ENCODE measurements at places on chromosomes 12 and 14.

GRCh38 chr12:89299931-89300330 lies 52.4 kb downstream of the DUSP6 start:
- no peak for DNase-seq

GRCh38 chr12:92394895-92395294 lies 249.2 kb upstream of the BTG1 start:
- no peak for DNase-seq

GRCh38 chr14:20278414-20278813 lies 27.3 kb downstream of the TTC5 start:
- peak; percentile 50 for DNase-seq

DNA sequence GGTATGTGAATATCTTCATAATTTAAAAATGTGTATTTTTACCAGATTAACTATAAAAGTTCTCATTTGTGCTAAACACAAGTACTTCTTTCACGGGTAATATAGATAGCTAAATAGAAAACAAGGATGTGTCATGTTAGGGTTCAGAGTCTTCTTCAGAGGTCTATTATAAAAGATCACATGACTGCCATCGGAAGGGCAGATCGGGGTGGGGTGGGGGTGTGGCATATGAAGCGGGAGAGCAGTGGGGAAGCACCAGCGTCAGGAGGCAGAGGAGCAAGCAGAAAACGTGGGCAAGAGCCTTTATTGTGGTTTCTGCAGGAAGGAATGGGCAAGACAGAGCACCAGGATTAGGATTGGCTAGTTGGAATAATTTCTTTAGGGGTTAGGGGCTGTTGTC lies 63.7 kb upstream of the DNM1L start:
- no peak for DNase-seq

DNA sequence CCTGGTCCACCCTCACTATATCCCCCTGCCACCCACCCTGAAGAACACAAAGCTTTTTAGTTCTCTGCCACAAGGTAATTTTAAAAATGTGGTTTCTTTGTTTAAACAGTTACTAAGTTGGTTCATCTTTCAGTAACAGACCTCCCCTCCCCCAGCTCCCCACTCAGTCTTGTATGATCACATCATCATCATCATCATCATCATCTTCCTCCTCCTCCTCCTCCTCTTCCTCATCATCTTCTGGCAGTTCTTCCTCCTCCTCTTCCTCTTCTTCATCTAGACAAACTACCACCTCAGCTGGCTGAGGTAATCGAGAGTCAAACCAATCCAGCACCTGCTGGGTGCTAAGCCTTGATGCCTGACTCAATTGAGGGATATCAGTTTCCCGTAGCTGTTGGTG lies 10.5 kb downstream of the HOMEZ start:
- DNase-seq = no peak

GRCh38 chr12:108972358-108972757 lies 48.5 kb downstream of the SVOP start:
- peak; percentile 94 for DNase-seq

DNA sequence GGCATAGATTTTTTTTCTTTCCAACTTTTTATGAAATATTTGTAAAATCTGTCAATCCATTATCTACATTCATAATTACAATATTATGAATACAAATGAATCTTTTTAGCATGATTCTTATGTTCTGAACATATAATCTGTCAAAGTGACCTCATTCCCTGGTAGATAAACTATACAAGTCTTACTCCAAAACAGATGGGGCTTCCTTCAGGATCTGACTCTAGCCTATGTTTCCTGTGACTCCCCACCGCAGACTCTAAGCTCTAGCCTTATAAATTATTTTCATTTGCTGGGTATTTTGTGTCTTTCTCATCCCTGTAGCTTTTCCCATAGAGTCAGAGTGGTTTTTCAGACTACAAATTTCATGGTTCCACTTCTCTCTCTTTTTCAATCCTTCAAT lies 202.1 kb upstream of the KITLG start:
- DNase-seq = no peak

DNA sequence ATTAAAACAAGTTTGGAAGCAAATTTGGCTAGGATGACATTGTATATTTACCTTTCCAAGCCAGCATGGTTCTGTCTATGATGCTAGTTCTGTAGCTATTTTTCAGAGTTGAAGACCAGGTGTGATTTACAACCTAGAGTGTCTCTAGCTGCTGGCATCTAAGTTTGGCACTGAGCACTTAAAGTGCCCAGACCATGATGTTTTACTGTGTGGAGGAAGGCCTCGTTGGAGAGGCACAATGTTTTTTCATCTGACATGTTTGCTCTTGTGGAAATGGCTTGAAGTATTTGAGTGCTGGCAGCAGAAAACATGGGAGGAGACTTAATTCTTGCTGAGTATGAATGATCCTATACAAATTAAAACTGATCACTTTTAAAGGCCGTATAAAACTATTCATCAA lies 13.0 kb upstream of the C12orf71 start:
- peak; percentile 3 for DNase-seq

GRCh38 chr12:132492522-132492921 lies 2.6 kb downstream of the FBRSL1 start:
- DNase-seq = no peak

DNA sequence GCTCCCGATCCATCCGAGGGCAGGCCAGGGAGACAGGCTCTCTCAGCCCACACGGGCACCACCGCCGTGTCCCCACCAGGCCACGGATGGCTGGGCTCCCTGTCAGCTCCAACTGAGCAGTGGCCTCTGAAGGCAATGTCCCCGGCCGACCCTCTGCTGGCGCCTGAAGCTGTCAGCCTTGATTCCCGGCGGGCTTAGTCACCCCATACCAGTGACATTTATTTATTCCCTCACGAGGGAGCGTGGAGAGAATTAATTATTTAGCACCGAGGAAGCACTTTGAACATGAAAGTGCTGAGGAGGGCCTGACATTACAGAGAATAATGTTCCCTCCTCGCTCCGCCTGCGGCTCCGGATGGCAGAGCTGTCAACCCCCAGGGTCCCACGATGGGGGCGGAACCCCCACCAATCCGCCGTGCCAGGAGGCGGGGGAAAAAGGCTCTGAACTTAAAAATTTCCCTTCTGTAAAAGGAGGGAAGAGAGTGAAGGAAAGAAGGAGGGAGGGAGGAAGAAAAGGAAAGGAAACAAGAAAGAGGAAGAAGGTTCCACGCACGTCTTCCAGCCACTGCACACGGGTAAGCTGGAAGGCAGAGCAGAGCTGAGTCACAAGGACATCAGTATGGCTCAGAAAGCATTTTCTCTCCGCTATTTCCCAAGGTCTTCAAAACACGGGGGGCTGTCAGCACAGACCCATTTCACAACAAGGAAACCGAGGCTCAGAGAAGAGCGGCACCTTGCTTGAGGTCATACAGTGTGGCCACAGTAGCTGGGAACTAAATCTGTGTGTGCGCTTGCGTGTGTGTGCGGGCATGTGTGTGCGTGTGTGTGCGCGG lies 108.7 kb upstream of the NCOR2 start:
- DNase-seq = no peak

DNA sequence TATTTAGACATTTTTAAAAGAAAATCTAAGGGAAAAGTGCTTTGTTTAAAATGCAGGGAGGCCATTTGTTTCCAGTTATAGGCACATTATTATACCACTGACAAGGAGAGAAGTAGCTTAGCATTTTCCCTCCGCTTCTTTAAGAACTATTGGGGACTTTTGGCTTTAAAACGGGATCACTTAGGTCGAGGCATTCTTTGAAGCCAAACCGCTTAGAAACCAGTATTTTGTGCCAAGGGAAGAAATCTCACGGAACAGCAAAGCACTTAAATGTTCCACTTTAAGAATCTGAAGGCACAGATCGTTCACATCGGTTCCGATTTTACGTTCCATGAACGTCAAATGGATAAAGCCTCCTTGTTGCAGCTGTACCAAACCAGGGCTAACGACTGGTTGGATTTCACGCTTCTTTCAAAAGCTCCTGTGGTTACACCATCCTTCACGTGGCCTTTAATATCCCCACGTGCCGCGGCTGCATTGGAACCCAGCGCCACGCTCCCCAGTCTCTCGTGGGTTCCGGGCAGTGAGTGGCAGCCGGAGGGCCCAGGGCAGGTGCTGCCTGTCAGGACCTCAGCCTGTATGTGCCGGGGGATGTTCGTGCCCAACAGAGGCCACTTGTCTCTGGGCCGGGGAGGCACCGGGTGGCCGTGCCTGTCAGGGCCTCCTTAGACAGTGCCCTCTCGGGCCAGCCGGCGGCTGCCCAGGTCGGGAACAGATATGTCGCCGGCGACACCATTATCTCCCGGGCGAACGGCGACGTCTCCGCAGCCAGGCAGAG lies 195.4 kb downstream of the KIF26A start:
- no peak for DNase-seq

DNA sequence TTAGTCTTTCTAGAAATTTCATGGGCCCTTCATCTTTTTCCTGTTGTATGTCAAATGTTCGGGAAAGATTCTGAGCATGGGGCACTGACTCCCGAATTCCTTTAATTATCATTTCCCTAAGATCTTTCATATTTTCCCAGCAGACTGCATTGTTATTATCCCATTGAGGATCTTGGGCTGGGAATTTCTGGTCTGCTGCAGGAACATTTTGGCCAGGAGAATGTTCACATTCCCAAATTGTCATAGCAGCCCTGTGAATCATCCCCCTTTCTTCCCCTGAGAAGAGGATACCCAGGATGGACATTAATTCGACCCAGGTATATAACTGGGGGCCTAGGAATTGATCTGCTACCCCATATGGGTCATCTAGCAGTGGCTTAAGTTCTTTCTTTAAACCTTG lies 112.5 kb downstream of the RIN3 start:
- DNase-seq = no peak

- no peak for DNase-seq
These were observed 10.1 kb downstream of the KDM2B start for GRCh38 chr12:121570467-121571283.

- no peak for DNase-seq
These were observed 217.3 kb downstream of the RBM19 start for GRCh38 chr12:113748707-113749432.

DNA sequence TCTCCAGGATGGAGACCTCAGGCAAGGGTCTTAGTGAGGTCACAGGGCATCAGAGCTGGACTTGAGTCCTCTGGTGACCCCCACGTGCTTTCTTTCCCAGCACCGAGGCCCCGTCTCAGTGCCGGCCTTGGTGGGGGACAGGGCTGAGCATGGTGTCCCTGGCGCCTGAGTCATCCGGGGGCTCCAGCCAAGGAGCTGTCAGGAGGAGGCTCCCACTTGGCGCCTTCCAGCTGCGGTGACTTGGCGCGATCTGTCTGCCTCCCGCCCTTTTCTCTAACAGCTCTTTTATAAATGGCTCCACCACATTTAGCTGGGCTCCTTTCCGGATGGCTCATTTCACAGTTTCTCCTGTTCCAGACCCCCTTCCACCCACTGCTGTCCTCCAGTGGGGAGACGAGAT lies 60.4 kb downstream of the PRMT8 start:
- no peak for DNase-seq

GRCh38 chr12:107368586-107368985 lies 275.2 kb upstream of the CRY1 start:
- no peak for DNase-seq

GRCh38 chr12:12495536-12495935 lies 67.1 kb downstream of the DUSP16 start:
- no peak for DNase-seq

DNA sequence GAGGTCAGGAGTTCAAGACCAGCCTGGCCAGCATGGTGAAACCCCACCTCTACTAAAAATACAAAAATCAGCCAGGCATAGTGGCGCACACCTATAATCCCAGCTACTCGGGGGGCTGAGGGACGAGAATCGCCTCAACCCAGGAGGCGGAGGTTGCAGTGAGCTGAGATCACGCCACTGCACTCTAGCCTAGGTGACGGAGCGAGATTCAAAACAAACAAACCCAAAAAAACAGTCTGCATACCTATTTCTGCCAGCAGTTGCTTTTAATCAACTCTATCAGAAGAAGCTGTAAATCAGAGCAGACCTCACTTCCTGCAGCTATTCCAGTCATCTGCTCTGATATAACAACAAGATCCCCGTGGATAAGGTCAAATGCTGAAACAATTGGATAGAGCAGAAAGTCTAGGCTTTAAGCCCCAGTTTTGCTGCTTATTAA lies 50.5 kb downstream of the LIMA1 start:
- DNase-seq = no peak

DNA sequence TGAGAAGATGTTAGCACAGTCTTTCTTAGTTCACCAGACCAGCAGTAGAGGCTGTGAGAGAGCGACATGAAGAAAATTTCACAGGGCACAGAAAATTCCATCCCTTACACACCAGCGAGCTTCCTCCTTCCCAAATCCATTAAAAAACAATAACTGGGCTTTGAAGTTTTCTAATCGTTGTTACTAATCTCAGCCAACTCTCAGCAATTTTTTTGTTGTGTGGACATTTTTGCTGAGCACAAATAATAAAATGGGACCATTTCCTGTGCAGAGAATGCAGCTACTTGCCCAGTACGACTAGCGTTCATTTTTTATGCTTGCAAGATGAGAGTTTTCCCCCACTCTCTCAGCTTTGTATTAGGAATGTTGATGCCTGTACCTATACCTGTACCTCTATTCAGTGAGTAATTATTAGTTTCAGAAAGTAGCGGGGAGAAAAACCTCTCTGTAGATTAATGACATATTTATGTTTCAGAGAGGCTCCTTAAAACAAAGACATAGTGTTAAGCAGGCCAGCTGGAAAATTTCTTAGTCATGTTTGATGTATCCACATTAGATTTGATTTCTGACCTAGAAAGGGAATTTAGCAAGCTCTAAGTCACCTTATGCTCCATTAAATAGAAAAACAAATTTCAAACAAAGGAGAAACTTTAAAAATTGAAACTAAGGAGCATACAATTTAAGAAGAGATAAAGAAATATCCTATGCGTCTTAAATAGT lies 146.5 kb downstream of the SRGAP1 start:
- DNase-seq = peak; percentile 71

GRCh38 chr14:105537580-105538474 lies 11.4 kb downstream of the TMEM121 start:
- DNase-seq = peak; percentile 65

DNA sequence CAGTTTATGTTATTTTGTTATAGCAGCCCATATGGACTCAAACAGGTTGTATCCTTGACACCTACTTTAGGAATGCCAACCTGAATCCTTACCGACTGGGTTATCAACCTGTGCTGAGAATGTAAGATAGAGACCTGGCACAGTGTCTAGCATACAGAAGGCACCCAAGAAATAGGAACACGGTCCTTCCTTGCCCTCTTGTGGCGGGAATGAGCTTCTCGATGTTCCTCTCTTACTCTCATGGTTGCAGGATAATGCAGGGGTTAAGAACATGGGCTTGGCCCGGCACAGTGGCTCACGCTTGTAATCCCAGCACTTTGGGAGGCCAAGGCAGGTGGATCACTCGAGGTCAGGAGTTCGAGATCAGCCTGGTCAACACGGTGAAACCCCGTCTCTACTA lies 6.5 kb downstream of the C12orf43 start:
- DNase-seq = peak; percentile 44

GRCh38 chr14:73237786-73238423 lies 599 bp downstream of the PAPLN start:
- DNase-seq = peak; percentile 35

- no peak for DNase-seq
These were observed 9.7 kb downstream of the TEDC1 start for GRCh38 chr14:105500726-105501101.

GRCh38 chr14:39406560-39406959 lies 25.7 kb downstream of the FBXO33 start:
- no peak for DNase-seq

All from NCI-H69 (cell line).